ENCODE measurements at places on chromosomes 4 and X.

- no peak for DNase-seq
Observed at GRCh38 chr4:138573246-138573645, 331.1 kb upstream of the SLC7A11 start.

DNA sequence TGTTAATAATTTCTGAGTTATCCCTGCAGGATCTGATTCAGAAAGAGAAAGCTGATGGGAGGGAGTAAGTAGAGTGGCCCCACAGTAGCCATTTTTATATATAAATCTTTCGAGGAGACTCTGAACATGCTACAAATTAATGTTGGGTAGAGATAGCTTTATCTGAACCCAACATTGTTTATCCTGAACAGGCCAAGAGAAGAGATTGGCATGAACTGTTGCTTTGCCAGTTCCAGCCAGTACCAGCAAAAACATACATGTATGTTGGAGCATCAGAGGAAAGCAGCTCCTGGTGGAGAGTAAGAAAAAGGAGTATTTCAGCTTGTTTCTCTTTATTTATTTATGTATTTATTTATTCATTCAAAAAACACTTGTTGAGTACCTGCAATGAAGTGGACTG lies 1.6 kb downstream of the MAOA start:
- no peak for DNase-seq

GRCh38 chr4:109846395-109847098 lies 1.4 kb upstream of the LRIT3 start:
- no peak for DNase-seq

- DNase-seq, result no peak
Observed at GRCh38 chrX:111837197-111837596, 38.8 kb upstream of the TRPC5OS start.

- DNase-seq, result no peak
Observed at GRCh38 chr4:123750044-123750443, 353.4 kb downstream of the SPRY1 start.

DNA sequence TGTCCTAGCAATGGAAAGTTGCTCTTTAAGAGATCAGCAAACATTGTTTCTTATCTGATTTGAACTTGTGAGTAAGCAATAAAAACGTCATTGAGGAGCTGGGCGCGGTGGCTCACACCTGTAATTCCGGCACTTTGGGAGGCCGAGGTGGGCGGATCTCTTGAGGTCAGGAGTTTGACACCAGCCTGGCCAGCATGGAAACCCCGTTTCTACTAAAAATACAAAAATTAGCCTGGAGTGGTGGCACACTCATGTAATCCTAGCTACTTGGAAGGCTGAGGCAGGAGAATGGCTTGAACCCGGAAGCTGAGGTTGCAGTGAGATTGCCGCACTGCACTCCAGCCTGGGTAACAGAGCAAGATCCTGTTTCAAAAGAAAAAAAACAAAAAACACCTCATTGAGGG lies 11.2 kb upstream of the PLAC8 start:
- no peak for DNase-seq

DNA sequence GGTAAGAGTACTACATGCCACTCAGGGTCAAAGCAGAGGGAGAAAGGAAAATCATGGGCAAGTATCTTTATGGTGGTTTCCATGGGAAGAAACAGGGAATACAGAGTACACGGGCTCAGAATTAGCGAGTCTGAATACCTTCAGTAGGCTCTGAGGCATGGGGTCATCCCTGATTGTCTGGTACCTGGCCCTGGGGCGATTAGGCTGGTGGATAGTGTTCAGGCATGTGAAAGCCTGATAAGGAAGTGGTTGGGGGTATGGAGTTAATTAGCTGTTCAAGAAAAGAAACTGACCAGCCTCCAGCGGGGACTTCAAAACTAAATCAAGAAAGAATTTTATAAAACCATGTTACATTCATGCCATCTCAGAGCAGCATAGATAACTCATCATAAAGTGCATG lies 518.8 kb downstream of the RAB28 start:
- DNase-seq, result no peak

DNA sequence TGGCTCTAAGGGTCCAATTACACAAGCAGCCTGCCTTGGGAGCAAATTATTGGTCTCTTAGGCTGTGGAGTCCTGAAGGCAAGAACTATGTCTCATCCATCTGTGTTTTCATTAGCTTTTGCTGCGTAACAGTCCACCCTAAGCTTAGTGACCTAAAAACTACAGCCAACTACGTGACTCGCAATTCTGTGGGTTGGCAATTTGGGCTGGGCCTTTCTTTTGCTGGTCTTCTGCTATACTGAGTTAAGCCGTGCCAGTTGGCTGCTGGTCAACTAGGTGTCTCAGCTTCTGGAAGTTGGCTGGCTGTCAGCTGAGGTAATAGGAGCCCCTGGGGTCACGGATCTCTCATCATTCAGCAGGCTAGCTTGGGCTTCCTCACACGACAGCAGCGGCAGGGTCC lies 205.6 kb upstream of the S100G start:
- no peak for DNase-seq

- DNase-seq, result no peak
Observed at GRCh38 chrX:24100713-24101112, 46.0 kb downstream of the EIF2S3 start.

DNA sequence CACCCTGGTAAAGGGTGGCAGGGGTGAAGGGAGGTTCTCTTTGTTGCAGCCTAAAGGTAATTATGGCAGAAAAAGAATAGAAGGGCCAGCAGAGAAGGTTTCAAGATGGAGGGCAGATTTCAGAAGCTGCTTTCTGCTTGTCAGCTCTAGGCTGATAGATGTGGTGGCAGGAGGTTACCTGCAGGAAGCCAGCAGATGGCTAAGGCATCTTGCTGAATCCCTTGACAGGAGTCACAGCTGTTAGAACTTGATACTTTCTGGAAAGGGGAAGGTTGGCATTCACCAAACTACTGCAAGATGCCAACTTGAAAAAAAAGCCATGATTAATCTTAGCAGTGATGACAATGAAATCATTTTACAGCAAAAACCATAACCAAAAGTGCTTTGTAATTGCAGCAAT lies 69.5 kb upstream of the CBLL2 start:
- no peak for DNase-seq

GRCh38 chrX:37608156-37608555 lies 36.7 kb downstream of the LANCL3 start:
- no peak for DNase-seq

DNA sequence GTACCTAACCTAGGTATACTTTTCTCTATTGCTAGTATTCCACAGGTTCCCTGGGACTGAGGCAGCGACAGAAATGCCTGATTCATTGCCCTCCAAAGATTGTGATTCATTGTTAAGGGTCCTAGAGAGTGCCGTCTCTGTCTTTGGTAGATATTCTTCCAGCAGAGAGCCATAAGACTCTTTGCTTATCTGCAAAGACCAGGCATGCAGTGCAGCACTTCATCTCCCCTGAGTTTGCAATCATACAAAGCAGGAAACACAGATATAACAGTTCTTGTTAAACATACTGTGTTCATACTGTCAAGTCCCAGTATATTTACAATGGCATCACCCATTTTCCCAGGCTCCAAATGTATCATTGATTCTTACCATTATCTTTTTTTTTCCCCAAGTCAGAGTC lies 47.7 kb downstream of the KLF8 start:
- no peak for DNase-seq

DNA sequence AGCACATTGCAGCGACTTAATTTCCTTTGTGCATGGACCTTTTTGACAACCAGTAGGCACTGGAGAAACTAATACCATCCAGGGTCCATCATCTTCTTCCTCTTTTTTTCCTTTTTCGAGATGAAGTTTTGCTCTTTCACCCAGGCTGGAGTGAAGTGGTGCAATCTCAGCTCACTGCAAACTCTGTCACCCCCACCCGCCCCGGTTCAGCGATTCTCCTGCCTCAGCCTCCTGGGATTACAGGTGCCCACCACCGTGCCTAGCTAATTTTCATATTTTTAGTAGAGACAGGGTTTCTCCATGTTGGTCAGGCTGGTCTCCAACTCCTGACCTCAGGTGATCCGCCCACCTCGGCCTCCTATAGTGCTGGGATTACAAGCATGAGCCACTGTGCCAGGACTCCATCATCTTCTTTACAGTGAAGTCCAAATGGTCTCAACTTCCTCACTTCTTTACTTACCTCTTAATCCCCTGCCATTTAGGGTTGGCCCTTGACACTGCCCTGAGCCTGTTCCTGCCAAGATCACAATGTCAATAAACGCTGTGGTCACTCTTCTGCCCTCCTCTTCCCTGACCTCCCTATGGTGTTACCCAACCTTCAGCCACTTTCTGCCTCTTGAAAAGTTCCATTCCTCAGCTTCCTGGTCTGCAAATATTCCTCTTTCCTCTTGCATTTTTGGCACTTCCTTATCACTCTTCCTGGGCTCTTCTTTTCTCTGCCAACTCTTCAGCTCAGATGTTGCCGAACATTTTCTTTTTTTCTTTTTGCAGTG lies 119.8 kb upstream of the SLC34A2 start:
- no peak for DNase-seq

DNA sequence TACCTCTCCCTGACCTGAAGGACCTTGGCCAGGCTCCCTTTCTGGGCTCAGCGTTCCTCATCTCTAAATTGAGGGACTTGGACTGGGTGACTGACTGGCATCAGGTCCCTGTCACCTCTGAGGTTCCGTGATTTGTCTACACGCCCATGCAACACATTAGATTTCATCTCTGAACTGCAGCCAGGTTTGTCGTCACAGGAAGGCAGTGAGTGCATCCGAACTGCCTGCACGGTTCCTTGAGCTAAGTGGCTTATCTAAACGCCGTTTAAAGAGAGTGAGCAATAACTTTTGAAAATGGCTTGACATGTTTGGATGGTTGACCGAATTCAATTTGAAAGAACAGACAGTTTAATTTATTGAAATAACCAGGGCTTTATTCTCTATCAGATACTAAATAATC lies 70.1 kb downstream of the PCYT1B start:
- no peak for DNase-seq

GRCh38 chrX:118884552-118885138 lies 61.0 kb downstream of the ZCCHC12 start:
- no peak for DNase-seq

DNA sequence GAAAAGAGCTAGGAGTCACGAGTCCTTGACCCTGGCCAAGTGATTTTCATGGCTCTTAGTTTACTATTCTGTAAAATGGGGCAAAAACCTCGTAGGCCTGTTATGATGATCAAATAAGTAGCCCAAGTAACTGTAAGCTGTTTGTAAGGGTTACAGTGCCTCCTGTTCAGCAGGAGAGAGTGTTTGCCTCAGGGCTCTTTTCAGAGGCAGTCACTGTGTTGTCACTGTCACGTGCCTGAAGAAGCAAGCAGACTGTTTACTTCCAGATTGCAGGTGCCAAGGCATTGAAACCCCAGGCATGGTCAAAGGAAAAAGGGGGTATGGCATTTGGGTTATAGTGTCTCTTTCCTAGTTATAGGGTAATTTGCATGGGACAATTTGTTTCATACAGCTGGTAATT lies 4.5 kb downstream of the RAB39B start:
- DNase-seq, result no peak

- no peak for DNase-seq
Observed at GRCh38 chr4:107133965-107134653, 98.0 kb upstream of the DKK2 start.

- DNase-seq, result peak; percentile 38
Observed at GRCh38 chrX:153726286-153727122, 1.8 kb downstream of the ABCD1 start.

DNA sequence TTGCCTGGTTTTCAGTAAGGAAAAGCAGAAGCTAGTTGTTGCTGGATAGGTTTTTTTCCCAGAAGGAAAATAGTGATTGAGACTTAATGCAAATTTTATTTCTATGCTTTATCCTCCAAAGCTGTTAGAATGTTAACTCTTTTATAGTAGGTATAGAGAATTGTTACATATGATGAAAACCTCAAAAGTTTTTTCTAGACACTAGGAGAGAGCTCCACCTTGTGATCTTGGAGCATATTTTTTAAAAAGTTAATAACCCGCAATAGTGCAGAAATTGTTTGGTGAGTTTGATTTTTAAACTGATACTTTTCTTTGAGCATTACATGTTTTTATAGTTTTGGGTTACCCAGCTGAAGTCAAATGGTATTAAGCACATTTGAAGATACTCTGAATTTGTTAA lies 56.5 kb downstream of the STAG2 start:
- no peak for DNase-seq

GRCh38 chr4:123073650-123074049 lies 151.3 kb upstream of the NUDT6 start:
- no peak for DNase-seq

GRCh38 chrX:47927212-47927611 lies 76.6 kb downstream of the ZNF182 start:
- no peak for DNase-seq

DNA sequence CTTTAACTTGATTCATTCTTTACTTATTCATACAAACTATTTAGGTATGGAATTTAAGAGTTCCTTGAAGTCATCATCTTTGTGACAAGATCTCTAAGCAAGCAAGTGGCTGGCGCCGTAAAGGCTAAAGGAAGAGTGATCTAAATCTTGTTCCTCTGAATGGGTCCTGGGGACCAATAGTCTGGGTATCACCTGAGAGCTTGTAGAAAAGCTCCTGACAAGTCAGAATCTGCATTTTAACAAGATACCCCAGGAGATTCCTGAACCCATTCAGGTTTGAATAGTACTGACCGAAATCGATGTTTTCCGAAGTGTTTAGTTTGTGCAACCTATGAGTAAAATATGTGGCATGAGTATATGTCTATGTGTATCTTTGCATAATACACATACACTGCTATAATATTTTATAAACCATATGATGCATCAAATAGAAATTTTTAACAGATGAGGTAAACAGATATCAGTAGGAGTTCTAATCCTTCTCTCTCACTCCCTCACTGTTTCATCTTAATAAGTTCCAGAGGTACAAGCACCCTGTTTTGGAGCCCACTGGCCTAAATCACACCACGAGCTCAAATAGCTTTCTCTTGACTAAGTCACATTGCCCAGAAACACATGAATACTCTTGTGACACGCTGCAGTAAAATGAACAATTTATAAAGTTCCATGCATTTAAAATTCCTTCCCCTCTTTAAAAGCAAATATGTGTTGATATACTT lies 170.0 kb downstream of the RELL1 start:
- no peak for DNase-seq
